Spinal cord (tissue), 10 donors: ENCODE measurements at places on chromosomes 4 and X. TPM values are rescaled to one million over a fixed set of nuclear protein-coding genes. Genes with fewer than 3 reads are reported as not detected.

DNA sequence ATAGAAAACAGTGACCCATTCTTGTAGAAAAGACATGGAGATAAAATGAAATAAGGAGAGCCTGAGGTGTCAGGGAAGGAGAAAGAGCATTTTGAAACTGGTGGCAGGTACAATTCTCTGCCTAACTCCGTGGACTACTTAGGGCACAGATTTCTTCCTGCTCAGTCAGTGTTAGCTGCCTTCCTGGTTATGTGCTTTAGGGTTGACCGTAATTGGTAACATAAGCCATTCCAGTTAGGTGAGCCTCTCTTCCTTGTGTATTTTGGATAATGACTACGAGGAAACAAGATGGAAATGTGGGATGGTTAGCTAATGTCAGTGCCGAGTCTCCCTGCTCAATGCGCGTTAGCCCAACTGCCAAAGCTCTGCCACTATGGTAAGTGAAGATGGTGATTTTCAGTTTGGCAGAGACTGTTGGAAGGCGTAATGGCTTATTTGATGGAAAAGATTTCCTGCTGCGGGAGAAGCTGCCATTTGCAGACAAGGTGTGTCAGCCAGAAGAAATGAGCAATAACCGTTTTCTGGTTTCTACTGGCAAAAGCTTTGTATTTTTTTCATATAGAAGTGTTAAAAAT, 174.1 kb downstream of the CBR4 start:
- no peak overlapping the region for H3K27ac ChIP-seq
- no peaks in the 10 kb centered on the region for H3K27me3 ChIP-seq
- peaks cover 16% of the 10 kb centered on the region for H3K4me1 ChIP-seq
- H3K4me3 ChIP-seq: no peak overlapping the region

DNA sequence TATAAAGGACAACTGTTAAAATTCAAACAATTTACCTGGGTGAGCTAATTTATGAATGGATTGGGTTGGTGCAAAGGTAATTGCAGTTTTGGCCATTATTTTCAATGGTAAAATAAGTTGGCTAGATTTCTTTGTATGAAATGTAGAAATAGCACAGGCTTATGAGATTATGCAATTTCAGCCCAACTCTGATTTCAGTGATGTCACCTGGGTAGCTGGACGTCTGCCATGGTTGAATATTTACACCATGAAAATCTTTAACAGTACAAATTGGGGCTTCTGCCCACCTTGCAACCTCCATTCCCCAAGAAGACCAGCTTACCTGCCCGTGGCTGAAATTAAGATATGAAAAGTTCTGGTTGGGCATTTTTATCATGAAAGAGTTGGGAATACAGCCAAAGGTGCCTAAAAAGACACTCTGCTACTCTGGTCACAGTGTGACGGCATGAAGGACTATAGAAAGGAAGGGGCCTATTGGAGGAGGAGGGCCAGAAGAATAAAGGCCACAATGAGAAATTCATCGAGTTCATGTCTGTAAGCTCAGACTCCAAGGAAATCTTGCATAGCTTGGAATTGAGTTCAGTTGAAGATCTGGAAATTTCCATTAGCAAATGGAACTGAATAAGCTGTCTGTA, 29.7 kb downstream of the EGF start:
- no peaks in the 10 kb centered on the region for H3K4me1 ChIP-seq
- H3K27ac ChIP-seq: no peak overlapping the region
- no peaks in the 10 kb centered on the region for H3K36me3 ChIP-seq
- DNase-seq: no peak

GRCh38 chr4:147749811-147750321, 18.0 kb downstream of the ARHGAP10 start:
- H3K4me3 ChIP-seq: no peak overlapping the region
- peak; percentile 40 for DNase-seq
- H3K27ac ChIP-seq: no peak overlapping the region
- H3K4me1 ChIP-seq: no peaks in the 10 kb centered on the region
- H3K27me3 ChIP-seq: no peaks in the 10 kb centered on the region
- no peaks in the 10 kb centered on the region for H3K36me3 ChIP-seq

- H3K36me3 ChIP-seq: no peaks in the 10 kb centered on the region
- no peak overlapping the region for H3K27ac ChIP-seq
- no peak overlapping the region for H3K4me3 ChIP-seq
- H3K27me3 ChIP-seq: no peaks in the 10 kb centered on the region
Measured at GRCh38 chr4:8830056-8830455, 41.6 kb downstream of the HMX1 start.

DNA sequence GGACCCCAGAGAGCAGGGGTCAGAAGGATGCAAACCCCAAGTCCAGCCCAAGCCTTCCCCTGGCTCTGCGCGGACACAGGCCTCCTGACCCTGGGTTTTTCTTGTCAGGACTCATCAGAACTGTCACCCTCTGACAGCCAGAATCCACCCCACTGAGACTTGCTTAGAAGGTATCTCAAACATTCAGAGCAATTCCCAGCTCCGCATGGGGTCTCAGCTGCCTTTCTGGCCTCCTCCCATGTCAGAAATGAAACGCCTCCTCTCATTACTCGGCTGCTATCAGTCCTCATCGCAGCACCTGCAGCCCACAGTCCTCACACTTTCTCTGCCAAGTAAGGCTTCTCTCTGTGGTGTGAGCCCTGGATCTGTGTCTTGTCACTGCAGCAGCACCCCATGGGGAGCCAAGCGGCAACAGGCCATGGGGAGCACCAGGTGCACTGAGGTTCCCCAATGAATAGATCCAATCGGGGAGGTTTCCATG, 97.8 kb downstream of the WFS1 start:
- no peaks in the 10 kb centered on the region for H3K27me3 ChIP-seq
- H3K4me3 ChIP-seq: no peak overlapping the region
- peaks cover 45% of the 10 kb centered on the region for H3K4me1 ChIP-seq

DNA sequence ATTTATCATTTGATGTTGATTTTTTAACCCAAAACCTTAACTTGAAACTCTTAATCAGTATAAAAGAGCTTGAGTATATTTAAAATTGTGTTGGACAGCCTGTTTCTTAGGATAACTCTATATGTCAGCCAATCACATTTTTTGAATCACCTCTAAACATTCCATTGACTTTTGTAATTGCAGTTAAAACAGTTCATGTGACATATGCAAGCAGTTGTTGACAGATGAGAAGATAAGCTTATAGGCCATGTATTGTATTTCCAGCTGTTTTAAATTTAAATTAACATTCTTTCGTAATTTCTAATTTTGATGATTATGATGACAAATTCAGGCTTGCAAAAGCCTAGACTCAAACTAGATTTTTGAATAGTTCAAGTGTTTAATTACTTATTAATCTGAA, 17.4 kb downstream of the VEGFC start:
- H3K4me3 ChIP-seq: no peak overlapping the region
- DNase-seq: no peak
- no peak overlapping the region for H3K27ac ChIP-seq
- no peaks in the 10 kb centered on the region for H3K27me3 ChIP-seq
- H3K36me3 ChIP-seq: no peaks in the 10 kb centered on the region

DNA sequence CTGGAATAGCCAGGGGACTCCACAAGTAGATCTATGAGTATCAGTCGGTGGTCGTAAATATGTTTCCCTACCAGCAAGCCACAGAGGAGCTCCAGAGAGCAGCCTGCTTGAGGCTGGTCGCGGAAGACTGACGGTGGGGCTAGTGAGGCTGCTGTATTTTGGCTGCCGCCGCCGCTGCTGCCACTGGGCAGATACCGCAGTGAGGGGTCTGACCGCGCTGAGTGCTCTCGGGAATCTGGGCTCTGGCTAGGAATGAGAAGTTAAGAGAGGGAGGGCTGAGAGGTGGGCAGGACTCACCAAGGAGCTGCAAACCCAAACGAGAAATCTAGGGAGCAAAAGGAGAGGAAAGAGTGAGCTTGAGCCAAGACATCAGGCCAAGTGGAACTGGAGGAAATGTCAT, at the start of gene EXOC1L:
TSS of gene EXOC1L (plus strand) at position 157 of the 400 bp plus-strand sequence. CDS start at position 394, 237 bp downstream.
- peak within 1 kb of the TSS; percentile 32 for H3K4me3 ChIP-seq
- H3K27ac ChIP-seq: no peak within 1 kb of the TSS
- peaks cover 3% of the 10 kb centered on the region for H3K4me1 ChIP-seq

- H3K27me3 ChIP-seq: no peaks in the 10 kb centered on the region
- H3K4me3 ChIP-seq: no peak overlapping the region
- DNase-seq: no peak
Measured at GRCh38 chr4:14545807-14546206, 456.5 kb upstream of the CPEB2 start.

DNA sequence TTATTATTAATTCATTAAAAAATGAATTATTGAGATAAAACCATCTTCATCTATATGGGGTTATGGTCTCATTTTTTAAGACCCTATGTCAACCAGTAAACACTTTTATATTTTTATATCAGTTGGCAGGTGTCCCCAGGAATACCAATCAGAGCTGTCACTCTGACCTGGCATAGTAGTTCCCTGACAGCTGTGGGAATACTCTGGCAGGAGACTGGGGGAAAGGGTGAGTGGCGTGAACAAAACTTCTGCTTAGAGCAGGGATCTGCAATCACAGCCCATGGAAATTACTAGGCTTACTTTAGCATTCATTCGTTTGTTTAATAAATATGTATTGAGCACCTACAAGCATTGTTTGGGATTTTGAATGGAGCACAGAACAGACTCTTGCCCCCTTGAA, 254.1 kb upstream of the KLF3 start:
- H3K36me3 ChIP-seq: no peaks in the 10 kb centered on the region
- H3K4me1 ChIP-seq: no peaks in the 10 kb centered on the region
- H3K4me3 ChIP-seq: no peak overlapping the region
- H3K27ac ChIP-seq: no peak overlapping the region

DNA sequence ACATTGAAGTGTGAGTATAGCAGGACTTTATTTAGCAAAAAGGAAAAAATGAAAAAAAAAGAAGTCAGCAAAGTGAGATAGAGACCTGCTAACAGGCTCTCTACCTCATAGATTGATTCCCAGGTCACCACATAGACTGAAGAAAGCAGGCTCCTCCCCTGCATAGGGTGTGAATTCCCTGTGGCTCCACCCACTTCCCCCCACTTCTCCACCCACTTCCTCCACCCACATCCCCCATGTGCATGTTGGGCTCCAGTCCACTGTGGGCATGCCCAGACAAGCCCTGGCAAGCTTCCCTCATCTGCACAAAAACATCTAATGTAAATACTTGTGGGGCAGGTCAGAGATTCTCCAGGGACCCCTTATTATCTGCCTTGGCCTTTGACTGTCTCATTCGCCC, 97.8 kb downstream of the TMEM47 start:
- no peaks in the 10 kb centered on the region for H3K4me1 ChIP-seq
- DNase-seq: no peak
- peaks cover 2% of the 10 kb centered on the region for H3K27me3 ChIP-seq
- H3K36me3 ChIP-seq: no peaks in the 10 kb centered on the region
- no peak overlapping the region for H3K4me3 ChIP-seq
- no peak overlapping the region for H3K27ac ChIP-seq

- DNase-seq: no peak
- no peak overlapping the region for H3K4me3 ChIP-seq
- no peaks in the 10 kb centered on the region for H3K27me3 ChIP-seq
- H3K4me1 ChIP-seq: no peaks in the 10 kb centered on the region
- H3K36me3 ChIP-seq: no peaks in the 10 kb centered on the region
- H3K27ac ChIP-seq: no peak overlapping the region
Measured at GRCh38 chr4:79540143-79540542, 132.1 kb upstream of the GK2 start.

- no peak for DNase-seq
- no peaks in the 10 kb centered on the region for H3K4me1 ChIP-seq
- H3K4me3 ChIP-seq: no peak overlapping the region
- no peak overlapping the region for H3K27ac ChIP-seq
Measured at GRCh38 chr4:97917115-97917514, 226.2 kb downstream of the STPG2 start.

DNA sequence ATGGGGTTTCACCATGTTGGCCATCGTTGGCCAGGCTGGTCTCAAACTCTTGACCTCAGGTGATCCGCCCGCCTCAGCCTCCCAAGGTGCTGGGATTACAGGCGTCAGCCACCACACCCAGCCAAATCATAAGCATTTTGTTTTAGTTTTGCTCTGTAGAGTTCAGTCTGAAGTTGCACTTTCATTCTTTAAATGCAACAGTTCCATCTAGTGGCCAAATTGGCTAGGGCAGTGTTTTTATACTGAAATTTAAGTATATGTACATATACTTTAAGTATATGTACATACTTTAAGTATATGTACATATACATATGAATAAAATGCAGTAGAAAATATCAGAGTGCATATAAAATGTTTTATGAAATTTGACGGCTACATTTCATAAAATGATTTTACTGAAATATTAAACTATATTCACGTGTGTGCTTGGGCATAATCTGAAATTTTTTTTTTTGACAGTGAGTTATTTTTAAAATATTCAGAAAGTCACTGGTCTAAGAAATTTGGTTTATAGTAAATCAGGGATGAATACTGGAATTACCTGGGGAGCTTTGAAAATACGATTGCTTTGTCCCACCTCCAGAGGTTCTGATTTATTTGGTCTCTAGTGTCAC, 145.5 kb downstream of the NWD2 start:
- H3K27ac ChIP-seq: no peak overlapping the region
- no peak for DNase-seq
- H3K4me3 ChIP-seq: no peak overlapping the region
- no peaks in the 10 kb centered on the region for H3K36me3 ChIP-seq
- H3K27me3 ChIP-seq: no peaks in the 10 kb centered on the region

- H3K4me1 ChIP-seq: peaks cover 35% of the 10 kb centered on the region
- DNase-seq: peak; percentile 90
- no peaks in the 10 kb centered on the region for H3K27me3 ChIP-seq
- H3K27ac ChIP-seq: peak overlapping the region; percentile 85
- H3K36me3 ChIP-seq: no peaks in the 10 kb centered on the region
- no peak overlapping the region for H3K4me3 ChIP-seq
Measured at GRCh38 chr4:87038837-87039615, 104.2 kb downstream of the AFF1 start.

GRCh38 chr4:115537387-115537786, 424.0 kb upstream of the NDST4 start:
- H3K4me3 ChIP-seq: no peak overlapping the region
- no peak overlapping the region for H3K27ac ChIP-seq
- DNase-seq: no peak
- H3K27me3 ChIP-seq: no peaks in the 10 kb centered on the region

DNA sequence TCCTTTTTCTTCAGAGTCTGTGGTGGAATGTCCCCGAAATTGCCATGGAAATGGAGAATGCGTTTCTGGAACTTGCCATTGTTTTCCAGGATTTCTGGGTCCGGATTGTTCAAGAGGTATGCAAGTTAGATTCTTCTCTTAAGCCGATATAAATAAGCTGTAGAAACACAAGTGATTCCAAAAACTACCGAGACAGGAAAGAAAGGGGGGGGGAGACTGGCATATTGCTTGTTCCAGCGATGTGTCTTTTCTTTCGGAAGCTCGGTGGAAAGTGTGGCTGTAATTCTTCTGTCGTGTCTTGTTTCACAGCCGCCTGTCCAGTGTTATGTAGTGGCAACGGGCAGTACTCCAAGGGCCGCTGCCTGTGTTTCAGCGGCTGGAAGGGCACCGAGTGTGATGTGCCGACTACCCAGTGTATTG, 236.9 kb downstream of the DCTD start:
- H3K4me1 ChIP-seq: peaks cover 5% of the 10 kb centered on the region
- H3K4me3 ChIP-seq: no peak overlapping the region
- peak; percentile 41 for DNase-seq
- H3K27ac ChIP-seq: no peak overlapping the region
- no peaks in the 10 kb centered on the region for H3K27me3 ChIP-seq

PAGE1 gene
- not detected for total RNA-seq

XAGE1B gene
- not detected for total RNA-seq

NLRP2B gene
- 0.06 TPM for total RNA-seq

CBR4 gene
- total RNA-seq: 26.5 TPM

CLCN4 gene
- total RNA-seq: 63.0 TPM
